ENCODE measurements at places on chromosomes 13 and 19.

DNA sequence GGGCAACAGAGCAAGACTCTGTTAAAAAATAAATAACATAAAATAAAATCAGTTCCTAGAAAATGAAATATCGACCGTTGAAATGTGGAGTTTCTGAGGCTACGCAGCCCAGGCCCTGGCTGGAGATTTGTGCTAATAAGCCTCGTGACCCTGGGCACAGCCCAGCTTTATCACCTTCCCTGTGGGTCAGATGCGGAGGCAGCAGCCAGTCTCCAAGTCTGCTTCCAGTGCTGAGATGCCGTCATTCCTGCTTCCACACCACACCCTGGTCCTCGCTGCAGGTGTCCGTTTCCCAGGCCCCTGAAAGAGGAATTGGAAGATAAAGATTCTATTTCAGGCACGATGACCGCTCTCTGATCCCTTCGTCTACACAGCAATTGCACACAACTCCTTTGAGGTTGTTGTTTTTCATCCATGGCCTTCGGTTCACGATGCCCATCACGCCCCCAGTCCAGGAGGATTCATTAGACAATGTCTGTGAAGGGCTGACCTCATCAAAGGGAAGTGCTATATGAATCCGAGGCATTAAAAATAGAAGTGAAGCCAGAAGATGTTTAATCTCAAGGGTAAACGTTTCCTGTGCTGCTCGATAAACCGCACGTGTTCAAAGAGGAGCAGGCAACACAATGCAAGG lies 48.3 kb upstream of the ATP11A start:
- DNase-seq: no peak

DNA sequence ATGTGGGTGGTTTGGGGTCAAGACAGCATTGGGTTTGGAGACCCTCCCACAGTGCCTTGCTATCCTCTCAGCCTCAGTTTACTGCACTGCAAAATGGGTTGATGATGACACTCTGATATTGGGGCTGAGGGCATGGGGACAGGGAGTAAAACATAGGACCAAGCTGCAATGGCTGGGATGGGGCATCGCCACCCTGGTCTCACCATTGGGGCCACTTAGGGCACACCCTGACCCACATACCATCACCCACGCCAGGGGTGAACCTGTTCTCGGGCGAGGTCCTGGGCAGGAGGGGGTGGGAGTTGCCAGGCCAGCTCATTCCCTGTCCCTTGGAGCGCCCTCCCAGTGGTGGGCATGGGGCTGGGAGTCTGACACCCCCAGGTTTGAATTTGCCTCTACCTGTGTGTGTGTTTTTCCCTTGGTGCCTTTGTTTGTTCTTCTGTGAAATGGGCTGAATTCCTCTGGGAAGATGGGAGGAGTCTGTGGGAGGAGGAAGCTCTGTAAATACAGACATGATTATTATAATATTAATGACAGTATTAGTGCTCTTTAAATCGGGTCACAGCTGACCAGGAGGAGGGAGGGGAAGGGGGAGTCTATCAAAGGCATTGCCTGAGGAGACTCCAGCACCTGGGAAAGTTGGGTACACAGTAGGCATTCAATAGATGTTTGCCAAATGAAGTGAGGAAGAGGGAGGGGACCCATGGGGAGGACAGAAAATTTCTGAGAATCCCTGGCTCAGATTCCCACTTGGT lies 2.2 kb upstream of the FCHO1 start:
- no peak for DNase-seq

GRCh38 chr13:113051641-113052040 lies 54.0 kb upstream of the F7 start:
- DNase-seq: no peak

- DNase-seq: no peak
Measured at GRCh38 chr19:47497050-47497766, 13.2 kb upstream of the KPTN start.

GRCh38 chr19:37899453-37899852 lies 6.9 kb downstream of the WDR87 start:
- DNase-seq: no peak

DNA sequence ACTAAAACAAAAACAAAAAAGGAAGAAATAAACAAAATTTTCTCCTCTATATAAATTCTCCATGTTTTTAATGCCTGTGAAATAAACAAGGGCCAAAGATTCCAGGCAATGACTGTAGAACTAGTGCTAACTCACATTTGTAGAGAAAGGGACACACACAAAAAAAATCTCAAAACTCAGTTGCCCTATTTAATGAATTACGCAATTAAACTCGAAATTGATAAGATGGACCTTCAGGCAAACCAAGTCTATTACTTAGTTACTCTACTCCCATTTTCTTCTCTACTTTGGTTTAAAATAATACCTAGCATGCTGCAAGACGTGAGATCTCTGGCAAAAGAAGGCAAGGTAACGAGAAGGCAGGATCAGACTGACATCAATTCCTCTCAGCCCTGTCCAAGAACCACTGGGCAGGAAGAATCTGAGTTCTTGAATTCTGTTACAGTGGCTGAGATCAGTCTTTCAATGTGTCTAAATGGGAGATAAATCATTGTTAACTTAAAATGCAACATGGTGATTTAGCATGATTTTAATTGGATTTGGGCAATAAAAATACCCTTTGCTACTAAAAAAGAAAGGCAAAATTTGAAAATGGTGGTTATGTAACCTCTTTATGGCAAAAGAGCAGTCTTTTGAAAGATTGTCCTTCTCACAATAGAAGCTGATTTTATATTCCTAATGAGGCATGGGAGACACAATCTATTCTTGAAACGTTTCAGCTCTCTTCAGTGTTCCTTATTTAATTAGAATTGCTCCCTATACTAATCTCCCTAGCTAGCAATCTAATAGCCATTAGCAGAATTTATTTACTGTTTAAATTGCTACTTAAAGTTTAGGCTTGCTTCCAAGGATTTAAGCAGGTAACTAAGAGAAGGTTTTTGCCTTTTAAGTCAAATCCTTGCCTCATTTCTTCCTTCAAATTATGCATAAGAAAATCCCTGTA lies 25.9 kb downstream of the SPRY2 start:
- DNase-seq: no peak

Measured in activated naive CD4-positive, alpha-beta T cell treated with anti-CD3 and anti-CD28 coated beads, Interleukin-2, amount 10 ng/mL, durations not matched to agents 7 days and 5 days (primary cell).